GOT3 (cell line): ENCODE measurements at places on chromosomes 1 and 21.

DNA sequence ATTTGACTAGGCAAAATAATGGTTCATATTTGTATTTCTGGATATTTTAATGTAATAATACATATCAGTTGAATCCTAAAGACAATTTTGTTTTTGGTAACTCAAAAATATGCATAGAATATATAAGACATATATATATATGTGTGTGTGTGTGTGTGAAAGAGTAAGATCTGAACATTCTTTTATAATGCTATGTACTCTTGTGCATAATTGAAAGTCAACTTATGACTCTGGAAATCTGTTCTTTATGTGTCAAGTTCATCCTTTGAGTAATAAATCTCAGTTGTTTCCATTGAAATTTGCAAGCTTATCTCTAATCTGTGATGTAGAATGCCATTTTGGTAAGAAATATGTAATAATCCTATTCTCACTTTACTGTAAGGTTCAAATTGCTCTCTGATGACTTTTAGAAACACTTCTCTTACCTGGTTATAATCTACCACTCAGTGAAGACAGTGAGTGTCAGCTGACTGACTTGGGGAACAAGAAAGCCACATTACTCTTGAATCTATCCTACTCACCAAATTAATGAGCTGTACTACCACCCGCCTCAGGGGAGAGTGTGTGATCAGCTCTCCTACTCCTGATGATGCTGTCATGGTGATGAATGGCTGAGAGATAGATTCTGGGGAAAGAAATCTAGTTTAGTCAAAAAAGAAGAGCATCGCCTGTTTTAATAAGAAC, 15.0 kb upstream of the NEK7 start:
- DNase-seq = no peak

DNA sequence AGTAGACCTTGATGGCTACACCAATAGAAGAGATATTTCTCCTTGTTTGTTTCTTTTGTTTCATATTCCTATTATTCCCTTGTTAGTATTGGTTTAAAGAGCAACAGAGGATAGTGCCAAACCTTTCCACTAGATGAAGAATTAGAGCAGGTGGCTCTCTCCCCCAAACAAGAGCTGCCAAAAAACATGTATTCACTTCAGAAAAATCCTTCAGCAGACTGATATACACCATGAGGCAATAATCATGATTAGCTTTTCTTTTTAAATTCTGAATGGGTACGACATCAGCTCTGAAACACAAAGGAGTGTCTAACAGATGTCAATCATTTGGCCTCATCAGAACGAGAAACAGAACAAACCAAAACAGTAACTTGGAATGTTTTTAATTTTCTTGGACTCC, 67.3 kb upstream of the MAP10 start:
- no peak for DNase-seq

GRCh38 chr1:65505547-65506300, 85.3 kb downstream of the LEPR start:
- no peak for DNase-seq

DNA sequence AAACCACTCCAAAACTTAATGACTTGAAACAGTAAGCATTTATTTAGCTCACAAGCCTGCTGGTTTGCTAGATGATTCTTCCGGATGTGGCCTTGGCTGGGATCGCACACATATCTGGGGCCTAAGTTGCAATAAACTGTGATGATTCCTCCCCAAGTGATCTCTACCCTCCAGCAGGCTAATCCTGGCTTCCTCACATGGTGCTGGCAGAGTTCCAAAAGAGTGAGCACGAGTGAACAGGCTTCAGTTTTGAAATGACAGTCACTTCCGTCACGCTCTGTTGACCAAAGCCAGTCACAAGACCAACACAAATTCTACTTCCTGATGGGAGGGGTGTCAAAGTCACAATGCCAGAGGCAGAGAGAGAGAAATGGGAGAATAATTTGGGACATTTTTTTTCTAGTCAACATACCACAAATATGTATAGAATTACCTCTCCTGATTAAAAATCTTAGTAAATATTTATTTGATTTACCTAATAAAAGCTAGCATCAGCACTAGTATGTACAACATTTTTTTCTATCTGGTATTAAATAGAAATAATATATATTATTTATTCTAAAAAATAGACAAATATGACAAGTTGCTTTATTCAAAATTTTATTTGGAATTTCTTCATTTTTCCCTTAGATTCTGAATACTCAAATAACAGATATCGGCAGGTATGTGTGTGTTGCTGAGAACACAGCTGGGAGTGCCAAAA, 292.7 kb downstream of the TPR start:
- DNase-seq = no peak

DNA sequence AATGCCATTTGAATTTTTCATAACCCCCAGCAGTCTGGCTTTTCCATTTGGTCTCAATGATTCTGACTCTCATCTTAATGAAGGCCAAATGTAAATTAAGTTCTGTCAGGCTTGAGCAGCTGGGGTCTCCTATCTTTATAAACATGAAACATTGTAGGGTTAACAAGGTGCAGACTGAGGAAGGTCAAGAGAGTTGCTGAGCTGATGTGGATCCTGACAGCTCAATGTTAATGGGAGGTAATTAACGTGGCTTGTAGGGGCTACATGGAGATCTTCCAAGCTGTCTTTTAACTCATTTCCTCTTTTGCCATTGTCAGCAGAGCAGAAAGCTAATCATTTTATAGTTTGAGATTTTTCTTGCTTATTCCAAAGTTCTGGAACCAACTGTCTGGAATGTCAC, 55.2 kb downstream of the FGGY start:
- no peak for DNase-seq

DNA sequence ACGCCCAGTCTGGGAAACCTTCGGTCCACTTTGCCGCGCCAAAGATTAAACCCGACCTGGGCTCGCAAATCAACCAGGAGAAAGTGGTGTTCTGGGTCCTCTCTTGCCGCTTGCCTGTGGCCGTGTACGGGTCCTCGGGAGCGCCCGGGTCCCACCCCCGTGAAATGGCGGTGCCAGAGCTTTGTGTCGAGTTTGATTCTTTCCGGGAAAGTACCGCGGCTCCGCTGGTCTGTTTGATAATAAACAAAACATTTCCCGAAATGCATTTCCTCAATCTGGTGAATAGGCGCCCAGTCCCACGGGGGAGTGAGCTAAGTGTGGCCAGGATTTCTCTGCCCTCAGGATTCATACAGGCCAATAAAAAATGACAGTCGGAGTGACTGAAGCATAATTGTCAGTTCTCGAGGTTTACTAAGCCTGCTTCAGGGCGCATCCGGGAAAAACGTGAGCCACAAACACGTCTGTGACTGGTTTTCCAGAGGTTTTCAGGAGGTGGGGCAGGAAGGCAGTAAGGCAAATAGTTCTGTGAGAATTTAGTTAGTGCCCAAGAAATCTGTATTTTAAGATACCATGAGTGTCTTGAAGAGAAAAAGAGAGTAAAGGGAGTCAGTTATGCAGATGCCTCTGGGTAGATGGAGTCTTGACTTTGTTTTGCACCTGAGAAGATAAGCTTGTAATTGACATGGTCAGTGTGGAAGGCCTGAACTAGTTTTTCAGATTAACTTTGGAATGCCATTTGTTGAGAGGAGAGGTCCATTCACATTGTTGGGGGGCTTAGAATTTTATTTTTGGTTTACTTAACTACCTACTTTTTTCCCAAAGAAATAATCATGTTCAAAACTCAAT, 675 bp downstream of the IFNAR1 start:
- peak; percentile 48 for DNase-seq

GRCh38 chr1:107514841-107515240, 374.0 kb downstream of the NTNG1 start:
- no peak for DNase-seq

DNA sequence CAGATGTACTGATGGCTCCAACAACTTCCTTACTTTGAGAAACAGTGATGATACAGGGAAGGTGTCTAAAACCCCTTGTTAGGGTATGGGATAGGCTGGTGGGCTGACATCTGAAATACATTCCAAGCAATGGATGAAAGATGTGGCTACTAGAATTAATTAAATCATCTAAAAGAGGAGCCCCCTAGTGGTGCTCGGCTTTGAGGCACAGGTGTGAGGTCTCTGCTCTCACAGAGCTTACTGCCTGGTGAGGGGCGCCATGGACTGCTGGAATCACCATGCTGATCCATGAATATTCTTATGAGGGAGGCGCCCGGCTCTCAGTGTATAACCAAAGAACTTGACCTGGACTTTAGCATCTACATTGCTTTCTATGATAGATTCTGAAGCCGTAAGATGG, 48.5 kb downstream of the GNG4 start:
- DNase-seq = no peak

DNA sequence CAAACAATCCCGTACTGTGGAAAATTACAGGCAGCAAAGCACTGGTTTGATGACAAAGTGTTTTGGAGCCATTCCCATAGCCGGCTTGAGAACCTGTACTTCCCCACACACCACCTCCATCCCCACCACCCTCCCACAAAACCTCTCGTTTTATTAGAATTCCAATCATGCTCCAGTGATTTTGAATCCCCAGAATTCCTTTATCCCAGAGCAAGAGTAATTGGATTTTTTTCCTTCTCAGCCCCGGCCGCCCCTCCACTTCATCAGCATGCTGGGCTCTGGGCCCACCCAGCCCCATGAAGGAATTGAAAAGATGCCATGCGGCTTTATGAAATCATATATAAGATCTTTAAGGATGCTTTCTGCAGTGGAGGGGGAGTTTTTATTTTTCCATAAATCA, 136.6 kb downstream of the OMA1 start:
- no peak for DNase-seq

- DNase-seq = no peak
Measured at GRCh38 chr1:119316870-119317416, 51.6 kb upstream of the HAO2 start.

- DNase-seq = no peak
Measured at GRCh38 chr1:81708250-81708649, 92.5 kb upstream of the ADGRL2 start.

DNA sequence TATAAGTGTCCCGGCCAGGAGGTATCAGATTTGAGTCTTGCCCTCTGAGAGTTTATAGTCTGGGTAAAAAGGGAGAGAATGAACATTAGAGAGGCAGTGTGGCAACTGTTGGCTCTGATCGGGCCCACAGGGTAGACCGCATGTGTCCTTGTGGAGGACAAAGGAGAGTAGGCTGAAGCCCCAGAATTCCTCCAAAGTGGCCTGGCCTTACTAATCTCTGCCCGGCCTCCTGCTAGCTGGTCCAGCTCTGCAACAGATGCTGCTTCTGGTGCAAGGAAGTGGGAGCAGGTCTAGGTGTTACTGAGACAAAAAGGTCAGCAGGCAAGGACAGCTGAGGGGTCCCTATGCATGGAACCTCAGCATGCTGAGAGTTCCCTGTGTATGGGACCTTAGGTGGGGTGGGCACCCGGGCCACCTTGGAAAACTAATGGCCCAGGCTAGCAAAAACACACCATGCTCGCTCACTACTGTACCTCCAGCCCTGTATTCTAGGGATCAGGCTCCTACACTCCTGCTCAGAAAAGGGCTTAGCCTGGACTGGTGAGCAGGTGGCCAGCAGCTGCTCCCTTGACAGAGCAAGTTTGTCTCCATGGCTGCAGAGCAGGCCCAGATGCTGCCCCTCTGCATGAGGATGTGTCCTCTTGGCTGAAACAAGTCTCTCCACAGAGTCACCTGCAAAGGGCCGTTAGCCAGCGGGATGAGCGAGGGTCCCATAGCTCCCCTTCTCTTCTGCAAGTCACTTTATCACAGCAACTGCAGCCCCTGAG, 30.3 kb upstream of the RGS16 start:
- DNase-seq = no peak

GRCh38 chr1:102970496-102971078, 137.7 kb downstream of the COL11A1 start:
- DNase-seq = no peak

DNA sequence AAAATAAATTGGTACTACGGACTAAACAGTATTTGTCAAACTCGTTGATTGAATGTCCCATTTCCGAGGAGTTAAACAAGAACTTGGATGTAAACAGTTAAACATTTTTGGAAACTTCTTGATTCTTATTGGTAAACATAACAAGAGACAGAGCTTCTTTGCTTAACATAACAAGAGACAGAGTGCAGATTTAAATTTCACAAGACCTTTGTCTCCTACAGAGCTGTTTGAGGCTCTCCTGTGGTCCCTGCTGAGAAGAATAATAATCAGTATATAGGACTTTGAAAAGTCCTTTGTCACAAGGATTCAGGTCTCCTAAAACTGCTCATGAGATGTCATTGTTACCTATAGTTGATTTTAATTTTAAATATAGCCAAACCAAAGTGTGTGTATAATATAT, 170.6 kb upstream of the C21orf91 start:
- no peak for DNase-seq

- no peak for DNase-seq
Measured at GRCh38 chr21:31008355-31008754, 29.9 kb downstream of the KRTAP19-8 start.

- DNase-seq = no peak
Measured at GRCh38 chr1:7253118-7253480, 467.8 kb downstream of the CAMTA1 start.

DNA sequence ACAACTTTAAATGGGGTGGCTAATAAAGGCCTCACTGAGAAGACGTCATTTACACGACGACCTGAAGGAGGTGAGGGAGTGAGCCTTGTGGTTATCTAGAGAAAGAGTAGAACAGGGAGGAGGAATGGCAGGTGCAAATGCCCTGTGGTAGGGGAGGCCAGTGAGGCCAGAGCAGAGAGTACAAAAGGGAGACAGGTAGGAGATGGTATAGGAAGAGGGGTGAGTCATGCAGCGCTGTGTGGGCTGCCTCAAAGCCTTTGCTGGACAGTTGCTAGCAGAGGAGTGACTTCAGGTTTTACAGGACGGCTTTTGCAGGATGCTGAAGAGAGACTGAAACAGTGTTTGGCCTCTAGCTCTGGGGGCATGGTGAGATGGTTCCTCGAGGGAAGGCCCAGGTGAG, 116.0 kb downstream of the IER5 start:
- no peak for DNase-seq

GRCh38 chr1:95951371-95952102, 717.5 kb downstream of the RWDD3 start:
- no peak for DNase-seq

DNA sequence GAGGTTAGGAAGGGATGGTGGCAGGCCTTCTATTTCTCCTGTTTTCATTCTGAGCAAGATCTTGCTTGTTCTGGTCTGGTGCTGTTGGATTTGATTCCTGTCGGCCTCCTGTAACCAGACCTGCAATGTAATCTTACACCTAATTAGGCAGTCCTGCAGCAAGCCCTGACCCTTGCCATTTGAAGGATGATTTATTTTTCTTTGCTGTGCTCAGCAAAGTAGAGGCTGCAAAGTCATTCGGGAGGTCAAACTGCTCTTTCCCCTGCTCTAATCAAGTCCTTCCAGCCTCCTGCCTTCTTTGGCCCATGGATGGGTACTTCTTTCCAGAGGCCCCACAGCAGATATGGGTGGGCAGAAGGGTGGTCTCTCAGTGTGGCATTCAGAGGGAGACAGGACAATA, 417.7 kb upstream of the USP24 start:
- no peak for DNase-seq
